ENCODE measurements at places on chromosomes 3 and 15.

- peak; percentile 84 for DNase-seq
These were observed at the start of gene SOX2 for GRCh38 chr3:181711325-181712135. SOX2 (plus strand) TSS chr3:181711925; CDS start chr3:181712361, 436 bp downstream.

DNA sequence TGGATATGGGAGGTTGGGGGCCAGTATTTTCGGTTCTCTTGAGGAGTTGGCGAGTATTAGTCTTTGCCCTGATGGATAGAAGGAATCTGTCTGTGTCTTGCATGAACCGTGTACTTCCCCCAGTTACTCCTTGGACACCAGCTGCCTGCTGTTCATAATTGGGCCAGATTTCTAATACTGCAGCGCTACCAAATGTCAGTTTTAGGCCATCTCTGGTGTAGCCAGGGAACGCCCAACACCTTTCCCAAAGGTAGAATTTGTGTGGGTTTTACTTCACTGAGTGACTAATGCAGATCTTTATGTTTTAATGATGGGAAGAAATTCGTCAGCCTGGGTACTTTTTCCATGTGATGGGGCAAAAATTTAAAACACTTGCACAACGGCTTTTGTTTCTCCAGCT is 18.4 kb downstream of the FLNB start:
- DNase-seq: no peak

GRCh38 chr15:59199626-59200465 is 6.8 kb upstream of the LDHAL6B start:
- peak; percentile 84 for DNase-seq

GRCh38 chr3:16132928-16133327 is 41.6 kb upstream of the GALNT15 start:
- no peak for DNase-seq

DNA sequence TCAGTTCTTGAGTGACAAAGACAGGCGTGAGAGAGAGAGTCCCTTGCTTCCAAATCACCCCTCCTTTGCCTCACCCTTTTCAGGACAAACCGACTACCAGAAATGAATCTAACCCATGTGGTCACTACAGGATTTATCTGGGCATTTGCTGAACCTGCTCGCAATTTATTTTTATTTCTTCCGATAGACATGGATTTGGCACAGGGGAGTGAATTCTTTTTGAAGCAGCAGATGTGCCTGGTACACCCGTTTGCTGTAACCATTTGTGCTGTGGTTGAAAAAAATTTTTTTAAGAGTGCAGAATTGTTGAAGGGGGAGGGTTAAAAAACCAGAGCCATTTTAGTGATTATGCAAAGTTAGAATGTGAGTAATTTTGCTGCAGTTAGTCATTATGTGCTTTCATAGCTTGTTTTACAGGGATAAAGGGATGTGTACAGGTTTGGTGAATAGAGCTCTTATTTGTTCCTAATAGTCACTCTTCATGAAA is 442.0 kb downstream of the LPP start:
- DNase-seq: peak; percentile 90

GRCh38 chr15:44158111-44158510 is 37.0 kb downstream of the FRMD5 start:
- DNase-seq: no peak

DNA sequence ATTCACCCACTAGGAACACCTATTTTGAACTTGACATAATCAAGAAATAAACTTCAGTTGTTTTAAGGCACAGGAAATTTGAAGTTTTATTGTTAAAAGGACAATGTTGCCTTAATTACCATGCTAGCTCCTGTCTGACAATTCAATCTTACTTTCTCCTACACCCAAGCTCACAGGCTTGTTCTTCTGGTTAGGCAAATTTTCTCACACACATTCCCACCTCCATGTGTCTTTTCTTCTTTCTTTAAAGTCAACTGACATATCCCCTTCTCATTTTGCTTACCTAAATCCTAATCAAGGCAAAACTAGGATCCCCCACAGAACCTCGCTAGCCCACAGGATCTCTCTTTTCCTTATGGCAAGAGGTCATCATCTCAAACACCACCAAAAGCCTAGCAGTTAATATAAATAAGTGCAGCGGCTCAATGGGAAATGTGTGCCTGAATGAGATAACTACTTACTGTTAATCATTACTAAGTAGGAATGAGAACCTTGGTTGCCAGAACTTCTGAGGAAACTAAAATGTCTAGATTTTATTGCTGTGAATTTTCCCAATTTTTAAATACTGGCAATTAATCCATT is 189.3 kb downstream of the PLCH1 start:
- no peak for DNase-seq

GRCh38 chr3:31802981-31803740 is 177.9 kb downstream of the OSBPL10 start:
- no peak for DNase-seq

DNA sequence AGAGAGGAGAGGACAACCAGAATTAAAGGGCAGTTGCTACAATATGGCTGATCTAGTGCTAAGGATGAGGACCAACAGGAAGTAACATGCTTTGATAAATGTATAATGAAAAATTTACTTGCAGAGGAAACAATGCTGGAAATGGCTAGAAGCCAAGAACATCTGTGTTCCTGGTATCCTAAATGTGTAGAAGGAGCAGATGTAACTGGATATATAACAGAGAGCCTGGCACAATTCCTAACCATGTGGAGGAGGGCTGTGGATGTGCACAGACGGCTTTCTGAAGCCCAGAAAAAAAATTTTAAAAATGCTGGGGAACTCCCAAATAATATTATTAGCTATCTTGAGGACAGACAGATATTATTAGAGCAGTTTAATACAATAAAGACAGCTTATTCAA is 159.4 kb upstream of the GBE1 start:
- DNase-seq: no peak

DNA sequence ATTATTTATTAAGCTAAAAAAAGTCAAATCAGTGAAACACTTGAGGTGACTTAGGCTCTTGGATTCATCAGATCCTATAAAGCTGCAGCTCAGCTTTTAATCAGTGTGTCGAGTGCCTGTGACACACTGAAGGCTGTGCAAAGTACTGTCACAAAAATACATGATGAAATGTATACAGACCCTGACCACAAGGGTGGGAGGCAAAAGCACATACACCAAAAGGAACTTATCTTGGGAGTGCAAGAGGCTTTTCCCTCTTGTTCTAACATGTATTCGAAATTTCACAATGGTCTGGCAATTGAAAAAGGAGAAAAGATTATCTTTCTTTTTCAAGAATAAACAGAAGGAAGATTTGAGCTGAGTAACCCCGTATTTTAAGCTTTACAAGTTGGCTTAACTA is 35.9 kb downstream of the VGLL4 start:
- DNase-seq: no peak

DNA sequence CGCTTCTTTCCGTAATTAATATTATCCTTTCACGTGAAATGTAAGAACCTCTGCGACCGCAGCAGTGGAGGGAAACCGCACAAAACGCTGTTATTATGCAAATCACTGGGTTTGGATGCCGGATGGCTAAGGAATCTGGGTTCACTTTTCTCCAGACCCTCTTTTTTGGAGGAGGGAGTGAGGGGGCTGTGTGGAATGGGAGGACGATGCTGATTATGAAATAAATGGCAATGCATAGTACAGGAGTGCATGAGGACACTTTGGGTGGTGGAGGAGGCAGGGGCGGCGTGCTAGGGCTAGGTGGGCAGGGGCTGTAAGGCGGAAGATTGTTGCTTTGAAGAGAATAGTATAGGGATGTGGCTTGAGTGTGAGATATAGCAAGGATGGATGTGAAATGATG is 1.8 kb downstream of the CADM2 start:
- DNase-seq: no peak

- no peak for DNase-seq
These were observed 9.7 kb downstream of the PLA2G4D start for GRCh38 chr15:42084465-42085235.

- DNase-seq: no peak
These were observed 105.2 kb downstream of the DAPK2 start for GRCh38 chr15:63940966-63941620.

DNA sequence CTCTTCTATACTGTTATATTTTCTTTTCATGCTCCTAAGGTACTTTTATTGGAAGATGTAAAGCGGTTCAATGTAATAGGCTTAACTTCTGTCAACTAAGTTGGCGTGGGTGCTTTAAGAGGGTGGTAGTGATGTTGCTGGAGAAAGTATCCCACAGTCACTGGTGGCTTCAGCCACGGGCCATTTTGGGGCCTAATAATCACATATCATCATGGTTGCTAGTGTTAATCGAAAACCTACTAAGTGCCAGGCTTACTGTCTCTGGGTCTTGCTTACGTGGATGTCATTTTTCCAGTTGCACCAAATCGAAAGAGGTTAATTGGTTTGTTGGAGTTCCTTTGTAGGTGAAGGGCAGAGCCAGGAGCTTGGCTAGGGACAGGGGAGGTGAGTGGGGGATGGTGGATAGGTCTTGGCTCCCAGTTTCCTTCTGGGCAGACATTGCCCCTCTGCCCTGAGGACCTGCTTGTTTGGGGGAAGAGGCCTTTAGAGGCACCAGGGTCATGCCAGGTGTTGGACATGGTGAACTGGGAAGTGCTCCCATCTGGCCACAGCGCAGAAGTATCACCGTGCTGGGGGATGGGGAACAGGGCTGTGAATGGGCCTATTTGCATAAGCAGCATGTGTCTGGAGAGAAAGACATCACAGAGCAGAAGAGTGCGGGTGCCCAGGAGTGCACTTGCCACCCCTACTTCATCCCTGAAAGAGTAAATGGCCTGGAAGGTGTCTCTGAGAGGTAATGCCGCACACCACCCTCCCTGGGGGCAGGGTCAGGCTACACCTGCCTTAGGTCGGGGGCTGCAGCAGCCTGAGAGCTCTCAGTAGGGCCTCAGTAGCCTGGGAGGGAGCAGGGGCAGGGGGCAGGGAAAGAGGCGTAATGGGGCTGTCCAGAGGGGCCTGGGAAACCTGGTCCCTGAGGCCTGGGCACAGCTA is 62.4 kb upstream of the POLG start:
- no peak for DNase-seq

DNA sequence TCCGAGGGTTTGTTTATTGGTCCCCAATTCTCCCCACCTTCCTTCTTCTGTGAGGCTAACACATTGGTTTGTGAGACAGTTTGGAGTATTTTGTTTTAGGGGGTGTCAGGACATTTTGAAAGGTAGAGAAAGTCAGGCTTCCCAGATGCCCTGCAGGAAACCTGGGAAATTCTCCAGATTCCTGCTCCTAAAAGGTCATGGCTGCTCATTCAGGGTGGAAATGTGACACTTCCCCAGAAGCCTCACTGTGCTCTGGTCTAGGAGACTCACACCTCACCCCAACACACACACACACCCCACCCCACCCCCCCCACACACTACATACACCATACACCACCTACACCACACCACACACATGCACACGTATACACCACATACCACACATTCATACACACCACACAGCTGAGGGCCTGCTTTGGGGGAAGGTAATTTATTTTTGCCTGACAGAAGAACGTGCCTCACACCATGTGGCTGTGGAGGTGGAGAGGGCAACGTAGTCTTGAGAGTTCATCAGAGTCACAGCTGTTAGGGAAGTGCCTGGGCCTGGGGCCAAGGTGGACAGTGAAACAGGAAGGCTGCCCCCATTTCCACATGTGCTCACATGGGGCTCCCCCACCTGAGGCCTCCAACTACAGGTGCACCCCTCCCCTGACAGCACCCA is 40.4 kb upstream of the LIMD1 start:
- DNase-seq: peak; percentile 69

DNA sequence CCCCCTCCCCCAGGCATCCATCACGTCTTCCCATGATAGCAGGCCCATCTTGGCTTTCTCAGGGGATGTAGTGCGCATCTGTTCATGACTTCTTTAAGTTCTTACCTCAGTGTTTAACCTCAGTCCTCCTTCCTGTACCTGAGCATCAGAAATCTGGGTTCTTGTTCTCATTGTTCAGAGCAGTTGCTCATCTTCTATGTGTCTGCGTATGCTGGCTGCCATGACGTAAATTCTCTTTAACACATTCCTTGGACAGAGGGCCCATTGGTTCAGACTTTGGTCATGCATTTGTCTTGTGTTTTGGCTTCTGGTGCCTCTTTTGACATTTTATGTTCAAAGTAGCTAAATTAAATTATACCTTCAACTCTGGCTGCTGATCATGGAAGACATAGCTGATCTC is 227.3 kb downstream of the CACNA2D3 start:
- DNase-seq: no peak

GRCh38 chr15:92244703-92245102 is 149.0 kb upstream of the ST8SIA2 start:
- DNase-seq: no peak

DNA sequence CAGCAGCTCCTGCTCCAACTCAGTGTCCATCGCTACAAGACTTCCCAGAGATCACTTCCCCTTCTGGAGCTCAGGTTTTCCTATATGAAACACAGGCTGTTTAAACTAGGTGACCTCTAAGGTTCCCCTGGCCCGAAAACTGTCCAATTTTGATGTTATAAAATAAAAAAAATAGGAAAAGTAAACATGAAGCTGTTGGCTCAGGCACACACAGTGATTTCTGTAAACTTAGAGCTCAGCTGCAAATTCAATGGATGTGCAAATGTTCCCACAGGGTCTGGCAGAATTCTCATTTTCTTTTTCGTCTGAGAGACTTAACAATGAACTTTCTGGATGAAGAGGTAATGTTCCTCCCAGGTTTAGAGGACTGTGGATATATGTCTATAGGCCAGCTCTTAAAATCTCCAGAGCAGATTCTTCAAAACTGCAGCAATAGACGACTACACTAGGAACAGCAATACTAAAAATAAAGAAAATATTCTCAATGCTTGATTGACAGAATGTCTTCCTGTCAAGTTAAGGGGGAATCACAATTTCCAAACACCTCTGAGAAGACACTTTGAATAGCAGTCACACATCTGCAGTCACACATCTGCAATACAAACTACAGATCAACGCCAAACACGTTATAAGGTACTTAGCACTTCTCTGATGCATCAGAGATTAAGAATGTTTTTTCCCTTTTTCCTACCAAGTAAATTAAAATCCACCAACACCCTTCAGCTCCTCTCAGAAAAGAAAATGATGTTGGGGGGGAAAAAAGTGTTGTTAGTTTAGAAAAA is 2.8 kb downstream of the NUP210 start:
- no peak for DNase-seq

DNA sequence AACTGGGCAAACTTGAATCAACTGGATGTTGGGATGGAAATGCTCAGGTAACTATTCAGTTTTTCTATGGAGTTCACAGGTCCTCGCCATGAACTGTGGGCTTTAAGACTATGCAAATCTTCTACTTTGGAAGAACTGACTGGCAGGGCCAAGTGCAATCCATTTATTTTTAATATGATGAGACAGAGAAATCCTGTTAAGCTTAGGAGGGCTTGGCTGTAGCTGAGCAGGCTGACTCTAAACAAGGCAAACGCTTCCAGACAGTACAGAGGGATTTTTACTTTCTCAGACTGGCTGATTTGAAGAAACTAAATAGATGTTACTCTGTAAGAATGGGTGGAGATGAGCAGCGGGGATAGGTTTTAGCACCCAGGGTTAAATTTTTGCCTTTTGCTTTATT is 194.2 kb upstream of the ICE2 start:
- DNase-seq: no peak

GRCh38 chr3:74267588-74268184 is 346.8 kb downstream of the CNTN3 start:
- peak; percentile 16 for DNase-seq

DNA sequence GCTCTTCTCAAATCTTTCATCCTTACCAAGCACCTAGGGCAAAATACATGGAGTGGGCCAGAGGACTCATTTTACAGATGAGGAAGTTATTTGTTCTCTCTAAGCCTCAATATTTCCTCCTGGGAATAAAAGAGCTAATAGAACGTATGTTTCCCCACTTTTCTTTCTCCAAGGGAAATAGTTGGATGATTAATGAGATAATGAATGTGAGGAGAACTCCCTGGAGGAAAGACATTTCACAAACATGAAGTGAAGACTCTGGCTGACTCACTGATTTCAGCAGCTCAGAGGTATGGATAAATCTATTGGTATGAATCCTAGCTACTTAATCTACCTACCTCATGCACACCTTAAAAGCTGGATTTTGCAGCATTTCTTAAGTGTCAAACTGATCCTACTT is 98.4 kb downstream of the ECT2 start:
- DNase-seq: peak; percentile 80
